ENCODE measurements at places on chromosomes 7 and 10. TPM values are rescaled to one million over a fixed set of nuclear protein-coding genes. Genes with fewer than 3 reads are reported as not detected.

DNA sequence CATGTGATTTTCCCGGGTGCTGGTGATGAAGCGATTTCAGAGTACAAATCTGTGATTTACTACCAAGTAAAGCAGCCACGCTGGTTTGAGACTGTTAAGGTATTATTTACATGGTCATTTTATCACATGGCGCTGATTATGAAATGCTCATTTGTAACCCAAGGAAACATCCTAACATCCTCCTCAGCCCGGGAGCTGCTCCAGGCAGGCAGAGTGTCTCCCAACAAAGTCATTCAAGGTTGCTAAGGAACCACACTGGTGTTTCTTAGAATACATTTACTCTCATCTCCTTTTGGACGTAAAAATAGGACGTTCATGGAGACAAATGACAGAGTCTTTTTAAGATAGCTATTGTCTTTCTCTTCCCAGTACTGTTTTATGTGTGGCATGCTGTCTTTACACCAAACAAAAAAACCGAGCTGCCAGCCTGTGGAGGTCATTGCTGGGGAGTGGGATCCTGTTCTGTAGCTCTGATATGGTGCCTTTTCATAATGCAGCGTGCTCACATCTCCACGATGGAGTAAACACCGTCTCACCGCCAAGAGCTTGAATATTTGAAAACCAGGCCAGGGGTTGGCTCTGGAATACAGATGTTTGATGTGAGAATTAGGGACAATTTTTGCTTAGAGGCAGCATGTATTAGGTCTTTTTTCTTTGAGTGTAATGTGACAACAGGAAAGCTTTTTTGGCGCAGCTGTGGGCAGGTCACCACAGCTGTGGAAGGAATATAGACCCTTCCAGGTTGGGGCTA lies 119.6 kb downstream of the DOCK1 start:
- no peaks in the 10 kb centered on the region for H3K4me1 ChIP-seq
- H3K36me3 ChIP-seq: no peaks in the 10 kb centered on the region
- no peaks in the 10 kb centered on the region for H3K27me3 ChIP-seq
- H3K4me3 ChIP-seq: no peak overlapping the region
- no peak overlapping the region for H3K27ac ChIP-seq

HIP1 gene
- total RNA-seq: 6.1 TPM

GRCh38 chr10:99828464-99828863 lies 46.0 kb downstream of the ABCC2 start:
- no peak overlapping the region for H3K27ac ChIP-seq
- DNase-seq: no peak
- no peaks in the 10 kb centered on the region for H3K27me3 ChIP-seq
- H3K36me3 ChIP-seq: peaks cover 3% of the 10 kb centered on the region

DNA sequence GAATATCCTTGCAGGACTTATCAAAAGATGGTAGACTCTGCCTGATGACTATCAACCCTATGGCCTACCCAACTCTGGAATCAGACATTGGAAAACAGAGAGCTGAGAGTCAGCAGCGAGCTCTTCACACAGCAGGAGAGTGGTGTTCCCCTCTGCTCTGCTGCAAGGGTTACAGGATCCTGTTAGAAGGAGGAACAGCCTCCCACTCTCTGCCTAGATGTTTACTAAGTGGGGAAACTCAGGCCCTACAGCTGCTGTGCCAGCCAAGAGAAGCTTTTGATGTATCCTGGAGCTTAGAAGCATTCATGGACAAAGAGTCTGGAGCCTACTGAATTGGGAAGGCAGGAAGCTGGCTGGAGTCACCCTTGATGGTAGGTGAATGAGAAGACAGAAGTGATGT lies 104.6 kb downstream of the ABLIM1 start:
- no peak overlapping the region for H3K4me3 ChIP-seq
- H3K27me3 ChIP-seq: no peaks in the 10 kb centered on the region
- peaks cover 3% of the 10 kb centered on the region for H3K36me3 ChIP-seq
- H3K27ac ChIP-seq: no peak overlapping the region
- H3K4me1 ChIP-seq: peaks cover 8% of the 10 kb centered on the region
- no peak for DNase-seq

DNA sequence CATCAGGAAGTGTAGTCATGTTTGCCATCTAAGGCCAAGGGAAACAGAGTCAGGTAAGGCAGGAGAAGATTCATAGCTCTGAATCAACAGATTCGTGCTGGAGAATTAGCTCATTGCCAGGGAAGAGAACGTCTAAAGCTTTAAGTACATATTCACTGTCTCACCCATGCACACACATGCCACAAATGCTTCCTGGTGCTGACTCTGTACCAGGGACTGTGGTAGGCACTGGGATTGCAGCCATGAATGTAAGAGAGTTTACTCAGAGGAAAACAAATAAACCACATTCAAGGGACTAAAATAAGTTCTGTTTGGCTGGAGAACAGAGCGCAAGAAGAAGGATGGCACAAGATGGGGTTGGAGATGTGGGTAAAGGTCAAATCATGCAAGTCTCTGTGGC lies 89.8 kb upstream of the HPS1 start:
- no peak for DNase-seq
- peaks cover 19% of the 10 kb centered on the region for H3K27me3 ChIP-seq
- H3K4me3 ChIP-seq: no peak overlapping the region
- H3K27ac ChIP-seq: no peak overlapping the region
- no peaks in the 10 kb centered on the region for H3K4me1 ChIP-seq

- H3K4me3 ChIP-seq: no peak overlapping the region
- DNase-seq: no peak
- H3K27me3 ChIP-seq: no peaks in the 10 kb centered on the region
- H3K4me1 ChIP-seq: no peaks in the 10 kb centered on the region
These were observed 182.1 kb upstream of the GALNT17 start for GRCh38 chr7:70949862-70950261.

- DNase-seq: no peak
- no peak overlapping the region for H3K27ac ChIP-seq
- peaks cover 18% of the 10 kb centered on the region for H3K27me3 ChIP-seq
- H3K4me1 ChIP-seq: no peaks in the 10 kb centered on the region
These were observed 39.8 kb downstream of the FOXL3 start for GRCh38 chr7:329691-330281.

- H3K27ac ChIP-seq: no peak overlapping the region
- no peak overlapping the region for H3K4me3 ChIP-seq
- DNase-seq: no peak
- H3K36me3 ChIP-seq: no peaks in the 10 kb centered on the region
- no peaks in the 10 kb centered on the region for H3K4me1 ChIP-seq
- H3K27me3 ChIP-seq: peaks cover 8% of the 10 kb centered on the region
These were observed 672.7 kb upstream of the FOXK1 start for GRCh38 chr7:4009211-4010060.

SUN3 gene
- not detected for total RNA-seq

- H3K4me1 ChIP-seq: no peaks in the 10 kb centered on the region
- H3K4me3 ChIP-seq: no peak overlapping the region
- H3K27me3 ChIP-seq: no peaks in the 10 kb centered on the region
These were observed 408.0 kb downstream of the HGF start for GRCh38 chr7:81361769-81362312.

IL2RA gene
- total RNA-seq: 160 TPM

LRRN3 gene
- not detected for total RNA-seq

- H3K4me3 ChIP-seq: no peak overlapping the region
- H3K27me3 ChIP-seq: peaks cover 21% of the 10 kb centered on the region
- H3K36me3 ChIP-seq: no peaks in the 10 kb centered on the region
- H3K27ac ChIP-seq: no peak overlapping the region
These were observed 33.7 kb upstream of the PTF1A start for GRCh38 chr10:23158370-23158769.

GPR146 gene
- 6.2 TPM for total RNA-seq

GRCh38 chr7:106729720-106730385 lies 68.9 kb upstream of the CCDC71L start:
- no peak overlapping the region for H3K4me3 ChIP-seq
- no peaks in the 10 kb centered on the region for H3K27me3 ChIP-seq
- H3K27ac ChIP-seq: peak overlapping the region; percentile 30
- no peaks in the 10 kb centered on the region for H3K36me3 ChIP-seq

- DNase-seq: no peak
- H3K36me3 ChIP-seq: no peaks in the 10 kb centered on the region
- H3K4me1 ChIP-seq: peaks cover 46% of the 10 kb centered on the region
- H3K4me3 ChIP-seq: peak overlapping the region; percentile 55
These were observed 1.9 kb upstream of the PWWP2B start for GRCh38 chr10:132394936-132395703.

Data from activated B cell treated with CpG ODN at 0.5 μM for 24 hours (primary cell).